ENCODE measurements at places on chromosomes 4 and X.

DNA sequence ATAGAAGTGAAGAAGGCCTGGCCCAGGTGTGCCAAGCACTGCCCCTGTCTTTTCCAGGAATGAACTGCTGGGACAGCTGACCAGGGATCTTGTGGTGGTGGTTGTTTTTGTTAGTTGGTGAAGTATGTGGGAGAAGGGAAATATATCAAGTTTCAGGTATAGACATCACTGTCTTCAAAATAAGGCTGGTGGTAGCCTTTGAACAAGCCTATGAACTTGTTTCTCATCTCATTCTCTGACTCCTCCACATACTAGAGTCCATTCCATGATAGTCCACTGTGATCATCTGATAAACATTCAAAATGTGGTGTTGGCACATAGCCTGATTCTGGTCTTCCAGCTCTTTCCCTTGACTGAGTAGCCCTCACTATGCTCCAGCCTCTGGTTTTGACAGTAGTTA lies 303.7 kb downstream of the CAMK2D start:
- no peak for DNase-seq

- no peak for DNase-seq
Observed at GRCh38 chrX:45859407-45859806, 658.7 kb upstream of the DIPK2B start.

GRCh38 chr4:72006586-72006985 lies 25.2 kb upstream of the NPFFR2 start:
- no peak for DNase-seq

DNA sequence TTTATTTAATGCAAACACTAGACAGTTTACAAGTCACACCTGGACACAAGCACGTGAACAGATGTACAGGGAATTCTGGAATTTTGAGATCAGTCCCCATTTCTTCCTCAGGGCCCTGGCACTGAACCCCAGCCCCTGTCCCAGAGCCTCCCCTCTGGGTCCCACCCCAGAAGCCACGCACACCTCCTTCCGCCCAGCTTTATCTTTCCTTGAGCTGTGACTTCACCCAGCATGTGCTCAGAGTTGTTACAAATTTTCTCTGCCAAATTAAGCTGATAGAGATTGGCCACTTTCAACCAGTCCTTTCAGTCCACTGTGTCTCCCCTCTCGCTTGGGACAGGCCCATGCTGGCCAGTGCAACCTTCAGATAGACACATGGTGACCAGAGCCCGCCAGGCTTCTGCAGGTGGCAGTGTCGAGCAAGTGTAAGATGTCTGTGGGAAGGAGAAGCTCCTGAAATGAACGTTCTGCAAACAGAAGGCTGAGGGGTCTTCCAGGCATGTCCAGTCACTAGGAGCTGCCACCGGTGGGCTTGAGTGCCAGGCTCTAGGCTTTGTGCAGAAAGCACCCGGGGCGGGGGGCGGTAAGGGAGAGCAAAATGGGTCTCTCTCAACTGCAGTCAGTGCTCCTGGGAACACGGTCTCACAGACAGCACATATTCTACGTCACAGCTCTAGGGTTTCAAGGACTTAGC lies 73.3 kb downstream of the MTMR1 start:
- no peak for DNase-seq

GRCh38 chr4:19425146-19425545 lies 826.6 kb upstream of the SLIT2 start:
- no peak for DNase-seq

- DNase-seq: no peak
Observed at GRCh38 chrX:23980011-23980441, 47.0 kb downstream of the KLHL15 start.

DNA sequence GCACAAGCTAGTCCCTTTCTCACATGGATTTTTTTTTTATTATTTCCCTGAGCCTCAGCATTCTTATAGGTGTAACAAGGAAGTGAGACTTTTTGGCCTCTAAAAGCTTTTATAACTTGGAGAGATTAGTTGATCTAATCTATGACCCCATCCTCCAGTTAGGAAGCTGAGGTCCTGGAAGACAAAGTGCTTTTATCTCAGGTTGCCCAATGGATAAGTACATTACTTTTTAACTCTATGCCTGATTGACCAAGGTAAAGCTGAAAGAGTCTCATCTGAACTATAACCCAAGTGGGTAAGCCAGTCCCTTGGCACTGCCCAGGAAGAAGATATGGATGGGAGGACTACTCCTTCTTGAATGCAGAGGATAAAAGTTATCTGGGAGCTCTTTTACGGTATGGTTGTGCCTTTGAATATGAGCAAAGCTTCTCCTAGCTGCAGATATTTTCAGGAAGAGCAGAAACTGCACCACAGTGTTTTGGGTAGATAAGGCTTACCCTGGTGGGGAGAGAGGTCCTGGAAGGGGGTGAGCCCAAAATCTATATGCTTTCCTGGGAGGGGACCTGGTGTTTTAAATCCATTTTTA lies 40.2 kb downstream of the VSIG4 start:
- DNase-seq: no peak

- DNase-seq: no peak
Observed at GRCh38 chr4:20487446-20487845, 212.8 kb upstream of the PACRGL start.

GRCh38 chr4:17817027-17817426 lies 6.2 kb downstream of the NCAPG start:
- DNase-seq: no peak

DNA sequence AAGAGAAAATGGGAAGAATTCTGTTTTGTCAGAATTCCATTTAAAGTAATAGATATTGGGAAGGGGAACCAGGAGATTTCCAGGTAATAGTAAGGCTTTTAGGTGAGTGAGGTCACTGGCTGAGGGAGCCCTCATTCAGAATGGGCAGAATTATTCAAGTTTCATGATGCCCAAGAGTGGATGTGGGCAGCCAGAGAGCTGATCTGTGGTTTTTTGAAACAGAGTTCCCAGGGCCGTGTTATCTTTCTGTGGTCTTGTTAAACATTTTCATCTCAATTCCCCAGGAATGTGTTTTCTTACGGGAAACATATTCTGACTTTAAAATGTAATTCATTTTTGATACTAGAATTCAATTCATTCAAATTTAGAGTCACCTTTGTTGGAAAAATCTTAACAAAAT lies 182.0 kb upstream of the AADAT start:
- no peak for DNase-seq

DNA sequence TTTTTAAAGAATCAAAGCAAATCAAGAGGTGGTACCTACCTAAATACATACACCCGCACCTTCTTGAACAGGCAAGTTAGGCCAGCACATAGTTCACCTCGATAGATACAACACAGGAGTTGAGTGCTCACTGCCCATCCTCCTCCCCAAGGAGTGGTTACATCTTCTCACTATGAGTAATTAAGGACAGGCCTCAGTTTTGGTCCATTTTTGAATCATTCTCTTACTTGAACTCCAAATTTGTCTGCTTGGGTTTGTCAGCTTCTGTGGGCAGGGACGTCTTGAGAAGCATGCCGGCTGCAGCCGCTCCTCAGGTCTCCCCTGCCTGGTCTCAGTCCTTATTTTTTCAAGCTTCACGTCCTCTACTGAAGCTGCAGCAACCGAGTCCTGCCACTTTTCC lies 190.6 kb upstream of the RBPJ start:
- DNase-seq: no peak

DNA sequence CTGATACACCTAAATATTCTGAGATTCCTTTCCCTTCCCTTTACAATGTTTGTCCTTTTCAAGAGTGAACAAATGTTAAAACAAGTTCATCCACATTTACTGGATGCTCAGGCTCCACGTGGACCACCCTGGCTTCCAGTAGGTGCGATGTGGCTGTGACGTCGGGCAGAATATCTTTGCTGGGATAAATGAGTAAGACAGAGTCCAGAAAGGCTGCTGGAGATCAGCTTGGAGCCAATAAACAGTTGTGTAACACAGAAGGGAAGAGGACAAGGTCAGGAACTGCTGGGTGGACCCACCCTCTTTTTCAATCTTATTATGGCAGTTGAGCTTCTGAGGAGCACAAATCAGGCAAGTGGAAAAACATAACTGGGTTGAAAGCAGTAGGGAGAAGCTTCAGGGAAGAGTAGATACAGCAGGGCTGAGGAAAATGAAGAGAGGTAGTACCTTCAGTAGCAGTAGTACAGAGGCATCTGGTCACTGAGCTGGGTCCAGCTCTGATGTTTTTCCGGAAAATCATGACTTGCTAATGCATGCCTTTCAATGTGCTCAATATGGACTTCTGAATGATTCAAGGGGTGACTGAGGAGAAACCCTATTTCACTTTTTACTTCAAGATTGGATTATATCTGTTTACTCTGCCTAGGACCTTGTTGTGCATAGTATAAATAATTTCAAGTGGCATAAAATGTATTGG lies 171.8 kb upstream of the MAD2L1 start:
- no peak for DNase-seq

Measured in C1 segment of cervical spinal cord (tissue), 14 donors.